ENCODE measurements at places on chromosomes 12 and 14.

- DNase-seq = no peak
Observed at GRCh38 chr14:57692671-57693070, 173.2 kb downstream of the SLC35F4 start.

GRCh38 chr12:42298887-42299286 is 27.0 kb downstream of the ZCRB1 start:
- DNase-seq = no peak

- no peak for DNase-seq
Observed at GRCh38 chr12:64170024-64170423, 52.1 kb downstream of the KICS2 start.

DNA sequence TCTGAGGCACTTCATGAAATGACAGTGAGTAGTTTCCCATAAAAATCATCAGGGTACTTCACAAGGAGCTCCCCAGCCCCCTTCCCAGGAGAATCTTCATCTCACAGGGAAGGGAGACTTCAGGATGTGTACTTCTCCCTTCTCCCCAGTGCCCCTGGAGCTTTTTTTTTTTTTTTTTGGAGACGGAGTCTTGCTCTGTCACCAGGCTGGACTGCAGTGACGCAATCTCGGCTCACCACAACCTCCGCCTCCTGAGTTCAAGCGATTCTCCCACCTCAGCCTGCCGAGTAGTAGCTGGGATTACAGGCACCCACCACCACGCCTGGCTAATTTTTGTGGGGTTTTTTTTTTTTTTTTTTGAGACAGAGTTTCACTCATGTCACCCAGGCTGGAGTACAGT is 10.4 kb downstream of the ITPK1 start:
- no peak for DNase-seq

DNA sequence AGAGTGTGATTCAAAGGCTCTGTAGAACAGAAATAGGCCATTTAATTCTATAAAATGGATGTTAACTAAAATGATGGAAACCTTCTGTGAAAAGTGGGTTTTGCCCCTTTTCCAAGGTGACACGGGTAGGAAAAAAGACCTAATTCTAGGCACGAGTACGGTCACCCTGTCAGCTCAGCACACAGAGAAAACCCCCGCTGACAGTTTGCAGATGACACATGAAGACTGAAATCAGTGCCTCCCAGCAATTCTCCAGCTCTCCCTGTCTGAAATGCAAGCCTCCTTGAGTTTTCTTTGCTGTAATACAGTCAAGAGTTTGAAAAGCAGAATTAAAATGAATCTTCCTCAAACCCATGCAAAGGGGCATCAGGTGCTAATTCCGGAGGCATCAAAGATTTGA is 230.0 kb downstream of the TMEM132D start:
- DNase-seq = no peak

- no peak for DNase-seq
Observed at GRCh38 chr12:4293966-4294505, 20.5 kb downstream of the CCND2 start.
